HCT116 (cell line): ENCODE measurements at places on chromosomes 2 and 18. TPM values are rescaled to one million over a fixed set of nuclear protein-coding genes. Genes with fewer than 3 reads are reported as not detected.

Gene MAB21L4
- total RNA-seq: not detected

Gene CNOT9
- total RNA-seq: 65.7 TPM

Gene SALL3
- not detected for total RNA-seq

Gene EGR4
- 0.37 TPM for total RNA-seq

Gene KCNG2
- not detected for total RNA-seq

Gene FAM161A
- 7.3 TPM for total RNA-seq

Gene ASAP2
- 16.5 TPM for total RNA-seq

Gene CEBPZOS
- 46.8 TPM for total RNA-seq

Gene SLC30A3
- total RNA-seq: 20.5 TPM

Gene CNGA3
- not detected for total RNA-seq

Gene SIGLEC15
- not detected for total RNA-seq

Gene PTH2R
- 0.12 TPM for total RNA-seq

Gene CFC1
- not detected for total RNA-seq

Gene MARCO
- 0.54 TPM for total RNA-seq

Gene RPL37A
- 3,018 TPM for total RNA-seq

Gene CCL20
- 0.30 TPM for total RNA-seq

Gene FAM124B
- total RNA-seq: not detected

Gene KCNS3
- 5.2 TPM for total RNA-seq

Gene SETBP1
- total RNA-seq: 0.05 TPM

Gene CAPN14
- total RNA-seq: not detected

Gene FHOD3
- total RNA-seq: 4.0 TPM

Gene NETO1
- not detected for total RNA-seq

Gene GKN2
- not detected for total RNA-seq

Gene ABCG5
- total RNA-seq: not detected

Gene ALKAL2
- not detected for total RNA-seq

Gene FIGN
- total RNA-seq: not detected

Gene CDH7
- not detected for total RNA-seq

Gene REV1
- total RNA-seq: 34.3 TPM

Gene MCM6
- total RNA-seq: 84.8 TPM

Gene GPR17
- total RNA-seq: not detected

Gene DYSF
- 0.89 TPM for total RNA-seq

Gene C2orf66
- total RNA-seq: not detected

Gene PRSS56
- total RNA-seq: not detected

Gene NGEF
- 12.6 TPM for total RNA-seq

Gene C2orf92
- 3.0 TPM for total RNA-seq

Gene ESPNL
- 0.22 TPM for total RNA-seq

Gene HMSD
- 5.3 TPM for total RNA-seq

Gene DNER
- 2.9 TPM for total RNA-seq

Gene PIKFYVE
- total RNA-seq: 21.8 TPM

Gene IL36G
- not detected for total RNA-seq

Gene EML6
- total RNA-seq: 6.6 TPM

Gene POU3F3
- not detected for total RNA-seq

Gene KIF3C
- total RNA-seq: 5.4 TPM

Gene FN1
- 11.1 TPM for total RNA-seq

Gene TPO
- total RNA-seq: not detected

Gene CHRNG
- total RNA-seq: not detected
